ENCODE measurements at places on chromosomes 2 and 18.

DNA sequence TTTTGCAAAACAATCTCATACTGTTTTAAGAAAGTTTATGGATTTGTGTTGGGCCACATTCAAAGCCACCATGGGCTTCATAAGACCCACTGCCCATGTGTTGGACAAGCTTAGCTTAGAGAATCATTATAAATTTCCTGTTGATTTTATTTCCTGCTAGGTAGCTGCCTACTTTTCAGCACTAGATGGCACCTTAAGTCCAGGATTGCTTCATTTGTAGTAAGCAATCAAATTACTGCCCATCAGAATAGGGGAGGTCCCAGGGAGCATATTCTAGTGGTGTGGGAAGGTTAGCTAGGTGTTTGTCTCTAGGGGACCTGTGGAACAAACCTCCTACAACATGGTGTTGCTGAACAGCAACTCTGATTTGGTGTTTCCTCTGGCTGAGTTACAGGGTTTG is 11.0 kb upstream of the DCDC2C start:
- no peak for DNase-seq

GRCh38 chr2:239275044-239275685 is 125.7 kb downstream of the HDAC4 start:
- DNase-seq = peak; percentile 75

- DNase-seq = no peak
Measured at GRCh38 chr2:148810081-148810480, 64.9 kb upstream of the KIF5C start.

- DNase-seq = no peak
Measured at GRCh38 chr18:8133888-8134287, 475.3 kb upstream of the RAB12 start.

DNA sequence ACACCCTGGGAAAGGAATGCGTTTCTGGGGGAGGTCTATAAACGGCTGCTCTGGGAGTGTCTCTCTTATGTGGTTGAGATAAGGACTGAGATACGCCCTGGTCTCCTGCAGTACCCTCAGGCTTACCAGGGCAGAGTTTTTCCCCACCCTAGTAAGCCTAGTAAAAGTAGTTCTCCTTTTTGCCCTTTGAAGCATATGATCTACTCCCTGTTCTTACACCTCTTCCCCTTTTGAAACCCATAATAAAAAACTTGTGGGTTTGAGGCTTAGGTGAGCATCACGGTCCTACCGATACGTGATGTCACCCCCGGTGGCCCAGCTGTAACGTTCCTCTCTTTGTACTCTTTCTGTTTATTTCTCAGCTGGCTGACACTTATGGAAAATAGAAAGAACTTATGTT is 97.4 kb downstream of the FSIP2 start:
- DNase-seq = no peak

- no peak for DNase-seq
Measured at GRCh38 chr2:98241592-98241991, 104.7 kb upstream of the CNGA3 start.

GRCh38 chr2:205543937-205544702 is 138.2 kb upstream of the NRP2 start:
- no peak for DNase-seq

DNA sequence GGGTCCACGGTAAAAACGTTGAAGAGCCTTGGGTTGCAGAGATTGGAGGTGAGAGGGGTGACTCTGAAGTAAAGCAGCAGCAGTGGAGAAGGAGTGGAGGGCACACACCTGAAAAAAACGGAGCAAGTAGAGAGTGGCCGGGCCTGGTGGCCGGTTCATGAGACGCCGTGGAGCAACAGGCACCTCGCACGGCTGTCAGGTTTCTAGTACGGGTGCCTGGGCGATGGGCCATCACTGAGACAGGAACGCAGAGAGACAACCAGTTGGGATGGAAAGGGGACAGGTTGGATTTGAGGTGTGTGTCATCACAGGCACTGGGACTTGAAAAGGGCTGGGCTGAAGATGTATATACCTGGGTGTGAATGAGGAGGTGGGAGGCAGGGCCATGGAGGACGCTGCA is 104.2 kb downstream of the MTCL1 start:
- DNase-seq = no peak

DNA sequence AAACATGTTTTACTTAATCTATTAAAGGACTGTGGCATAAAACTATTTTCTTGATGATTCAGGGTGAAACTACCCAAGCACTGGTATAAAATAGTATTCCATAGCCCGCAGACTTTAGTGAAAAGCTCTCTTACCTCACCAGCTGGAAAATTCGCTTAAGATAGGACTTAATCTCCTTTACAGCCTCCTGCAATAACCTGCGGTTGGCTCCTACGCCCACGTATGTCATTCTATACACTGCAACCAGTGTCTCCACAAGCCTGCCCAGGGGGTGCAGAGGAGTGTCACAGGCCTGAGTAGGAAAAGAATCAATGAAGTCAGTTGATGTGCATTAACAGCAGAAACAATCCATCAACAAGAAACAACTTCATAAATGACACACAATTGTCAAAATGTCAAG is 11.3 kb upstream of the MPP4 start:
- no peak for DNase-seq

GRCh38 chr18:76374330-76375281 is 120.4 kb downstream of the ZNF516 start:
- DNase-seq = no peak

GRCh38 chr2:204748286-204748685 is 203.0 kb downstream of the PARD3B start:
- no peak for DNase-seq

GRCh38 chr2:240429872-240430491 is 5.5 kb upstream of the GPC1 start:
- no peak for DNase-seq

DNA sequence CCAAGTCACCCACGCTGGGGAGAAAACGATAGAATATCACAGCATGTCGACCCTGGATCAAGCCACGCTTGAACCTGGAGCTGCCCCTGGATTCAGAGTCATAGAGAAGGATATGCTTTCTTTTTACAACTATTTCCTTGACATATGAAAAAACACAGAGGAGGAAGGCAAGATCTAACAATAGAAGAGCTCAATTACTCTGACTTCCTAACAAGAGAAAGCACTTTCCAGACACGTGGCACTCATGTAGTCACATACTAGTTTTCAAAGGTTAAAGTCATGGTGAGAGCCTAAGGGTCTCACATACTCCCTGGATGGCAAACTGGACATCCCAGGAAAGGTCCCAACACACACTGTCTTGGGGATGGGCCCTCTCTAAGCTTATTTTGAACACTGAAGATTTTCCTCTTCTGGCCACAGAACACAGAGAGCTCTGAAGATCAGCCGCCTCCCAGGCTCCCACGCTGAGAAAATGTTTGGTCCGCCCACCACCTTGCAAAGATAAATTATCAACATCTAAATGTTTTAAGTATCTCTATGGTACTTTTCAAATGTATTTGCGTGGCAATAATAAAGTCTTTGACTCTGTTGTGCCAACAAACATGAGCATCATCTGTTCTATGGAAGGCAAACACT is 4.9 kb downstream of the PXDN start:
- no peak for DNase-seq

DNA sequence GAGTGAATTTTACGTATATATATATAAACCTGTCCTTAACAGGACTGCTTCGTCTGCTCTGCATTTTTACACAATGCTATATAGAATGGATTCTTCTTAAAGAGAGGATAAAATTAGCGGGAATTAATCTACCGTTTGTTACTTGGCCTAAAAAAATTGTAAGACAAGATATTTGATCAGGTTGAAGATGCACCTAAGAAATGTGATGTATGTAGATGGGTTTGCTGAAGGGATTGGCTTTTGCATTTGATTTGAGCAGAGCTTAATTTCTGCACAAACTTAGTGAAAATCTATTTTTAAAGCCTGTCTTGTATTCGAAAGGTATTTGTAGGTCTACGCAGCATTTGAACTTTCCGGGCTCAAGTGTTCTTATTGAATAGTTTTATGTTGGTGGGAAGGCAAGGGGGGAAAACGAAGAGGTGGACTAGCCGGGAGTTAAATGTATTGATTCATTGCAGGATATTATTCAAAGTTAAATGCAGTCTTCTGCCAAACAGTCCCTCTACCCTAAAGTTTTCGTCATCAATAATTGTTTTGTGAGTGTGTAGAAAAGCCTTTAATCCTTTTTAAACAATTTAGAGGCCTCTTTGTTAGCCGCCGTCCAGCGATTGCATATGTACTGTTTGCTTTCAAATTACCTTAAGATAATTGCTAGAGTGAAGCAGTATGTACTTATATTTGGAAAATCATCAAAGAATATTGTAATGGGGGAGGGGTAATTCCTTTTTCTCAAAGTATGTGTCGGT is 1.2 kb downstream of the PPP1CB start:
- DNase-seq = no peak

- DNase-seq = no peak
Measured at GRCh38 chr2:69345434-69345833, 41.6 kb downstream of the GFPT1 start.

- no peak for DNase-seq
Measured at GRCh38 chr18:48885266-48885923, 65.4 kb downstream of the SMAD7 start.

DNA sequence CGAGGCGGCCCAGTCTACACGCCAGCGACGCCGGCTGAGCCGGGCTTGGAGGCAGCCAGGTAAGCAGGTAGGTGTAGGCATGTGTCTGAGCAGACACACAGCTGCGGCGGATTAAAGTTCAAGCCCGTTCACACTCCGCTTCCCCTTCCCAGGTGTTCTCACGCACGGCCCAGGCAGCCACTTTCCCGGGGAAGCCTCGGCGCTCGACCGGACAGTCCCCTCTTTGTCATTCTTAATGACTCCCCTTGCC is 367 bp downstream of the TGFA start:
- no peak for DNase-seq

- no peak for DNase-seq
Measured at GRCh38 chr18:69890558-69890957, 57.1 kb downstream of the CD226 start.

DNA sequence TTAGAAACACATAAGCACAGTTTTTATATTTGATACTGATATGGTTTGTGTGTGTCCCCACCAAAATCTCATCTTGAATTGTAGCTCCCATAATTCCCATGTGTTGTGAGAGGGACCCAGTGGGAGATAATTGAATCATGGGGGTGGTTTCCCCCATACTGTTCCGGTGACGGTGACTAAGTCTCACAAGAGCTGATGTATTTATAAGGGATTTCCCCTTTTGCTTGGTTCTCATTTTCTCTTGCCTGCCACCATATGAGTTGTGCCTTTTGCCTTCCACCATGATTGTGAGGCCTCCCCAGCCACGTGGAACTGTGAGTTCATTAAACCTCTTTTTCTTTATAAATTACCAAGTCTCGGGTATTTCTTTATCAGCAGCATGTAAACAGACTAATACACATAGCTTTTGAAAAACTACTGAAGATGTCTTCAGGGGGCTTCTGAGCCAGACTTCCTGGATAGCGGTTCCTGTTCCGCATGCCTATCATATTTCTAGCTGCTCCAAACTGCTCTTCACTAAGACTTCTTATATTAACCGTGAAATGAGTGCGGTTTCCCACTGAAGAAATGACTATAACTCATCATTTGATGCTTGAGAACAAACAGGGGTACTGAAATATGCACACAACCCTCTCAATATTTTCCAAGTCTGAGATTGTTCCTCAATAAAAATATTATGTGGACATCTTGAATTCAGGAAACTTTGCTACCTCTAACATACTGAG is 75.8 kb downstream of the SPHKAP start:
- no peak for DNase-seq

GRCh38 chr2:211756266-211756665 is 782.3 kb downstream of the ERBB4 start:
- DNase-seq = no peak

GRCh38 chr2:17302281-17302680 is 216.0 kb downstream of the RAD51AP2 start:
- DNase-seq = no peak

DNA sequence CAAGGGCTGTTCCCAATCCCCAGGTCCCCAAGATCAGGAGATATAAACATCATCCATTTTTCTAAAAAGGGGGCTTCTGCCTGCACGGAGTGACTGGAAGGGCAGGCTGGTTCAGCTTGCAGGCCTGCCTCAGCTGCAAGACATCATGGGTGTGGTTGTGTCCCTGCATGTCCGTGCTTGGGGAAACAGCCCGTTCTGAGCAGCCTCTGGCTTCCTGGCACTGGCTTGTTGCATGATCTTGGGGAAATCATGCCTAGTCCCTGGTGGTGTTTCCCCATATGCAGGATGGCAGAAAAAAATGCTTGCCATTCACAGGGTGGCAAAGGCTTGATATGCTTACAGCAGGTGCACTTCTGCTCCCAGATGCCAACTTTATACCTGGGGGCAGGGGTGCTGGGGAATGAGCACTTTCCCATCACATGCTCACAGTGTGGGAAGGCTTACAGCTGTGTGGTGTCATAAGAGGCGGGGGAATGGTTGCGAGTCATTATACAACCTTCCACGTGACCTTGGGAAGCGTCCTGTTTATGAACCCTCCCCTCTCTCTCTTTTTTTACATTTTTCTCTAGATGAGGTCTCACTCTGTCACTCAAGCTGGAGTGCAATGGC is 7.2 kb downstream of the PCARE start:
- DNase-seq = no peak

DNA sequence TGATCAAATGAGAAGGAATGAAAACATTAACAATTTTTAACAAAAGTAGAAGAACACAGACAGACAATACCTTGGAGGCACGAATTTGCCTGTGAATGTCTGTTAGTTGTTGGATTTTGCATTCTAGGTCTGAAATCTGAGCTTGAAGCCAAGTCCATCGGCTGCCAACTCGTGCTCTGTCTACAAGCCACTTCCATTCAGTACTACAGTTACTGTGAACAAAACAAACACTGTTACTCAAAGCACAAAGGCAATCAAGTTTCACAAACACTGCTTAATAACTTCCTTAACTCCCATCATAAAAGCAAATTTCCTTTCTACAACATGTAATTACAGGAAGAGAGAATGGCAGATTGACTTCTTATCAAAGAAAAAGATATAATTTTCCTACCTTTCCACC is 42.2 kb downstream of the KANSL1L start:
- no peak for DNase-seq

GRCh38 chr2:10221976-10222870 is 80.5 kb upstream of the HPCAL1 start:
- no peak for DNase-seq

DNA sequence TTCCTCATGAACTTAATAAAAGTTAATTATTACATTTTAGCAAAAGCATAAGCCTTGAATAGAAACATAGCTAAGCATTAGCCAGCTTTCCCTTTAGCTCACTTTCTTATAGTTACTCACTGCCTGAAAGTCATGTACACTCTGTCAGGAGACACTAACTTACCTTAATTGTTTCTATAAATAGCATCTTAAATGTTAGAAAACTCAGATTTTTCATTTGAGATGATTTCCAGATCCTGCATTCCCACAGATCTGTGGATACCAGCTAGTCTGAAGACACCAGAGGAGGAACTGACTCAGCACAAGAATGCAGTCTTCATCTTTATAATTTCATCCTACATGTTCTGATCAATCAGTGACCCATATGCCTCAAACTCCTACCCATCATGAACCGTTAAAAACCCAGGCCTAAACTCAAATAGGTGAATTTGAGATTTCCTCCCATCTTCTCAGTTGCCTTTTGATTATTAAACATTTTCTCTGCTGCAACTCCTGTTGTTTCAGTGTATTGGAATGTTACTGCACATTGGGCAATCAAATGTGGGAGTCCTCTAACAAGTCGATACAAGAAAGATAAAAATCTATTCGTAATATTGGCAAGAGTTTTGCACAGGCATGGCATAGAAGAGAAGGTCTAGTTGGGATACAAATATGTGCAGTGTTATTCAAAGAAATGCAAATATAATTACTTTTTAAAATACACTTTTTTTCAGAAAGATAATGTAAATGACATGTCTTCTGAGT is 857.4 kb upstream of the CDH2 start:
- DNase-seq = no peak
